Sigmoid colon (tissue), 7 donors: ENCODE measurements at places on chromosomes 16 and 17. TPM values are rescaled to one million over a fixed set of nuclear protein-coding genes. Genes with fewer than 3 reads are reported as not detected.
A peak's percentile ranks its signal among the peaks of the same experiment; 100 is the strongest.

- DNase-seq = peak; percentile 83
These were observed 9.9 kb upstream of the NAGS start for GRCh38 chr17:43994272-43995149.

GRCh38 chr16:28165598-28165997 lies 46.2 kb downstream of the XPO6 start:
- no peak for DNase-seq

- DNase-seq = no peak
These were observed 141.6 kb downstream of the VPS53 start for GRCh38 chr17:573036-573435.

The WDR90 gene
- 6.6 TPM for total RNA-seq

DNA sequence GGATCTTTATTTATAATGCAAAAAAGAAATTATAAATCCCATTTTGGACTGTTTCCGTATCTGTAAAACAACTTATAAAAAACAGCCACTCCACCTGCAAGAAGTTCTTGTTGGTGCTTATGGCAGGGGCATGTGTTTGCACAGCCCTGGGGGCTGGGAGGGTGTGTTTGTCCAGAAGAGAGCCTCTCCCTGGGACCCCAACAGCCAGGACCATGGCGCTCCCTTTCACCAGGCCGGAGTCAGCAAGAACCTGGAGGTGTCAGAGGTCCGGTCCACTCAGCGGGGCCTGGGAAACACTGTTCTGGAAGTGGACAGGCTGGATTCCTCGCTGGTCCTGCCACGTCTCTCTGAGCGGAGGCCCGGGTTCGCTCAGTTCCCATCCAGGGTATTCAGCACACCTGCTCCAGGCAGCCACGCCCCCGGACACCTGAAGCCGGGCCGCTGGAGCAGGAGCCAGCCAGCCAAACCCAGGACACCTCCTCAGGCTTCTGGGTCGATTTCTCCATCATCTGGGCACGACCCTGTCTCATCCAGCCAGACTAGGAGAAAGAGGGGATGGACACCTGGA lies 18.9 kb upstream of the GINS2 start:
- DNase-seq = no peak

DNA sequence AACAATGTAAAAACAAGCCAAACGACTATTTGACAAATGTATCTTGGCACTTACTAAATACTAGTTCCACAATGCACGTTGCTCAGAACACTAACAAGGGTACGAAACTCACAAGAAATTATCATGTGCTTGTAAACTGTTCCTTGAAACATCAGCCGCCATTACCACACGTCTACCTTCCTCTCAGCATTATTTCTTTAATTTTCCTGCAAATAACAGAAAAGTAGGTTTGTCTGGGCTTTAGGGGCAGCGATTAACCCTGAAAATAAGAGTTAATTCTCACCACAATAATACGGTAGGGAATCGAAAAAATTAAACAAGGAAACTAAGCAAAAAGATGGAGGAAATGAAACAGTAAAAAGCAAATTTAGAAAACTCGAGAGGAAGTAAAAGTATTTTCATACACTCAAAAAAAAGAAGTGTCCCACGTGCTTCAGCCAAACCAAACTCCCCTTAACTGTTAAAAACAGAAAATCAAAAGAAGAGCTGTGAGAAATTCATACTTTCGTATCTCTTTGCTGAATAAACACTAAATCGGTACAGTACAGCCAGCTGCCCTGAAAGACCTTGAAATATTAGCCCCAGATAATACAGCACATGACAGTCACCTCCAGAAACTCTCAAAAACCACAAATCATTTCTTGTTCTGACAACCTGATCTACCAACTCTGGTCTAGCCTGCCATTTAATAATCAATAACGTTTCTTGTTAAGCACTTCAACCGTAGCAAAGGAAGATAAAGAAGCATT lies 1.2 kb downstream of the ARHGAP17 start:
- no peak for DNase-seq

GRCh38 chr16:15983898-15984297 lies 34.5 kb downstream of the ABCC1 start:
- no peak for DNase-seq

GRCh38 chr17:36755586-36755985 lies 154.2 kb downstream of the MRM1 start:
- DNase-seq = no peak

DNA sequence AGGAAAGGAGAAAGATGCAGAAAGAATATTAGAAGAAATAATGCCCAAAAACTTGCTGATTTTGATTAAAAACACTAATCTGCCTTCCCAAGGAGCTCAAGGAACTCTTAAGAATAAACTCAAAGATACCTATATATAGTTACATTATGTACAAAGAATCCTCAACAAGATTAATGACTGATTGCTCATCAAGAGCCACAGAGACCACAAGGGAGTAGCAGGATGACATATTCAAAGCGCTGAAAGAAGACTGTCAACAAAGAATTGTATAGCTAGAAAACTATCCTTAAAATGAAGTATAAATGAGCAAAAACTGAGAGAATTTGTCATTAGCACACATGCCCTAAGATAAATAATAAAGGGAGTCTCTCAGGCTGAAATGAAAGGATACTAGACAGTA lies 6.2 kb downstream of the LPCAT2 start:
- DNase-seq = no peak
